Bronchial epithelial cell (primary cell): ENCODE measurements at places on chromosomes 3 and 15. TPM values are rescaled to one million over a fixed set of nuclear protein-coding genes. Genes with fewer than 3 reads are reported as not detected.

DNA sequence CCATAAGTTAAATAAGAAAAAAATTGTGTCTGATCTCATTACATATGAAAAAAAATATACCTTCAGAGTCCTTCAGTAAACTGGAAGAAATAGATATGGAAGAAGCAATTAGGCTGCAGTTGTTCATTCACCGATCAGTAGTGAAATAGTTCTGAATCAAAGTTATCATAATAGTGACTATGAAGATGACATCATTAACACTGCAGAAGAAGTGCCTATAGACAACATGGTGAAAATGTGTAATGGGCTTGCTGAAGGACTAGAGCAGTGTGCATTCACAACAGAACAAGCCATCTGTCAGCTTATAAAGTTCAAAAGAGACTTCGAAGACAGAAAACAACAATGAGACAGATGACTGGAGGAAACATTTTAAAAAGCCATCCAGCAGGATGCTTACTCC is 144.5 kb downstream of the NAALADL2 start:
- DNase-seq, result no peak

- no peak for DNase-seq
These were observed 144.6 kb downstream of the B3GALNT1 start for GRCh38 chr3:160960568-160960967.

DNA sequence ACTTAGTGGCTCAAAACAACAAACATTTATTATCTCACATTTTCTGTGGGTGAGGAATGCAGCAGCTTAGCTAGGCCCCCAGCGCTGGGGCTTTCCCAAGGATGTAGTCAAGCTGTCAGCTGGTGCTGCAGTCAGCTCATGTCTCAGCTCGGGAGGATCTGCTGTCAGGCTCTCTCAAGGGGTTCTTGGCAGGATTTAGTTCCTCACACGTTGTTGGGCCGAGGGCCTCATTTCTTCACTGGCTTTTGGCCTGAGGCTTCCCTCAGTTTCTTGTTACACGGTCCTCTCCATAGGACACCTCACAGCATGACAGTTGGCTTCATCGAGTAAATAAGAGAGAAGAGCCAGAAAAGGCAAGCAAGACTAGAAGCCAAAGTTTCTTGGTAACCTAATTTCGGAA is 13.7 kb upstream of the U2SURP start:
- no peak for DNase-seq

The FBXO40 gene
- not detected in 2 replicates for total RNA-seq

The KY gene
- total RNA-seq, result not detected in 2 replicates

GRCh38 chr3:172836390-172836997 is 86.0 kb downstream of the ECT2 start:
- peak; percentile 48 for DNase-seq

- DNase-seq, result no peak
These were observed 176.1 kb downstream of the KLF13 start for GRCh38 chr15:31502541-31503229.

DNA sequence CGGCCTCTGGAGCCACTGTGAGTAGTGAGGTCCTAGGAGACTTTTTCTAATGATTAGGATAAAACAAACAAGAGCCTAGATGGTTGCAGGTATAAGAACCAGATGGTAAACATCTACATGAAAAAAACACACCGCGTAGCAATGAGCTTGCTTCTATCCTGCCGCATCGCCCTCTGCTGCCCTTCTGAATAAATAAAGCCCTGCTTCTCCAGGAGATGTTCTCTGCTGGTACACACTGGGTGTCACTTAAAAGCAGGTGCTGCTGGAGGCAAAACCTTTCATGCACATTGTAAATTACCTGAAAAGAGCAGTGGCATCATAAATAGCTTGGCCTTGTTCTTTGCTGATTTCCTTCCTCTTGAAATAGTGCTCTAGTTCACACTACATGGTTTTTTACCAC is 164.4 kb upstream of the TOPAZ1 start:
- DNase-seq, result no peak

- peak; percentile 8 for DNase-seq
These were observed 1.3 kb downstream of the SPSB4 start for GRCh38 chr3:141052201-141053069.

The EFCC1 gene
- under 0.01 TPM in 1 of 2 replicates, not detected in the other for total RNA-seq

DNA sequence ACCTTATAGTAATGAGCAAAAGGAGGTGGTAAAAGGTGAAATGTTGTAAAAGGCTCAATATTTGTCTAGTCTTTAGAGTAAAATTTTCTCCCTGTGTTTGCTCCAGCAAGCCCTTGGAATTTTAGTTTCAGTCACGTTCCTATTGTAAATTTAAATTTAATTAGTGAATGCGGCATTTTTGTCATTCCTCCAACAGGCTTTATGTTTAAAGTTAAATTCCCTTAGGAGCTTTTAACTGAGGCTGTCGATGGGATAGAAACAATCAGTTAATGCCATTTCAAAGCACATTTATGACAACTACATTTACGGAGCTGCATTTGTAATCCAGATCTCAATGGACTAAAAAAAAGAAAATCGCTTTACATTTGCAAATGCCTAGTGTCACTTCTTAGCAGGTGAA is 868 bp upstream of the GADL1 start:
- no peak for DNase-seq

DNA sequence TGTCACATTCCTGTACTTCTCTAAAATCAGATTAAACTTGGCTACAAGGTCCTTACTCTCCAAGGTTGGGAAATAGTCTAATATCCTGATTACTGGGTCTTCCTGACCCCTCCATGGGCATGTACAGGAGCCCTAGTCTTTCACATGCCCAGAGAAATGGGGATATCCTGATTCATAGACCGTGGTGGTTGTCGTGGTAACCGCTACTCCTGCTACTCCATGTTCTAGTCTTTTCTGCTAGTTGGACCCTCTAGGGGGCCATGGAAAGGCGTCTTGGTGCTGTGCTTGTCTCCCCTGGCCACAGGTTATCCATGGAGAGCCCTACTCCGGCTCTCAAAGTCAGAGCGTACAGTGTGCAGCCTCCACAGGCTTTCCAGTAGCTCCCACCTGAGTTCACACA is 13.1 kb upstream of the ZBTB38 start:
- DNase-seq, result no peak

The GPR156 gene
- under 0.01 and 0.13 TPM in 2 replicates for total RNA-seq

- peak; percentile 44 for DNase-seq
These were observed 19.4 kb downstream of the CMTM8 start for GRCh38 chr3:32257641-32258438.

- DNase-seq, result no peak
These were observed 354.1 kb downstream of the GABRG3 start for GRCh38 chr15:27324886-27325615.
